ENCODE measurements at places on chromosomes 16 and 17.

DNA sequence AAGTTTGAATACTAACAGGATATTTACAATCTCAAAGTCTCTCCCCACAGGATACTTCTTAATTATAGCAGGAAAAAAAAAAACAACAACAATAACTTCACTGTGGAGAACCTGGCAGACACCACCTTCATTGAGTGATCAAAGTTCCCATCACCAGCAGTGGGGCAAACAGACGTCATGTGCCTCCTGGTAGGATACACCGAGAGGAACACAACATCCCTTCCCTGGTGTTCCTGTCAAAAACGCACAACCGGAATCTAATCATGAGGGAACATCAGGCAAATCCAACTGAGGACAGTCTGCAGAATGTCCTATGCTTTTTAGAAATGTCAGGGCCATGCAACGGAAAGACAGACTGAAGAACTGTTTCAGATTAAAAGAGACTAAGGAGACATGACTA lies 80.0 kb downstream of the ZFHX3 start:
- no peak for DNase-seq

- no peak for DNase-seq
Observed at GRCh38 chr16:57379579-57379978, 7.3 kb downstream of the CX3CL1 start.

DNA sequence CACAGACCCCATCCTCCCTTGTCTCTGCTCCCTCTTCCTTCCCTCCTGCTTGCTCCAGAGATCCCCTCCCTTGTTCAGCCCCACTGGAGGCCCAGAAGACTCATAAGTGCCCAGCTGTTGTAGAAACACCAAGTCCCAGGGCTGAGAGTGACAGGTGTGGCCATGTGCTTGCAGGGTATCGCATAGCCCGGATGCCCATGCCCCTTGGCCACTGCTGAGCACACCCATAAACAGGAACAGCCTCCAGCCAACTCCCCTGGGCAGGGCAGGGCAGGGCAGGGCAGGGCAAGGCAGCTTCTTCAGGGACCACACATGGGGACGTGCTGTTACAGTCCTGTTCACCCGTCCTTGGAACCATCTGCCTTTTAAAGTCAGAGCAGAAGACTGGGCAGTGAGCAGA lies 2.0 kb downstream of the CACNG1 start:
- DNase-seq, result no peak

GRCh38 chr17:2395258-2396181 lies 5.3 kb downstream of the MNT start:
- no peak for DNase-seq

- no peak for DNase-seq
Observed at GRCh38 chr16:72715267-72715666, 332.7 kb downstream of the ZFHX3 start.

- DNase-seq, result no peak
Observed at GRCh38 chr16:81639931-81640680, 139.0 kb upstream of the PLCG2 start.

DNA sequence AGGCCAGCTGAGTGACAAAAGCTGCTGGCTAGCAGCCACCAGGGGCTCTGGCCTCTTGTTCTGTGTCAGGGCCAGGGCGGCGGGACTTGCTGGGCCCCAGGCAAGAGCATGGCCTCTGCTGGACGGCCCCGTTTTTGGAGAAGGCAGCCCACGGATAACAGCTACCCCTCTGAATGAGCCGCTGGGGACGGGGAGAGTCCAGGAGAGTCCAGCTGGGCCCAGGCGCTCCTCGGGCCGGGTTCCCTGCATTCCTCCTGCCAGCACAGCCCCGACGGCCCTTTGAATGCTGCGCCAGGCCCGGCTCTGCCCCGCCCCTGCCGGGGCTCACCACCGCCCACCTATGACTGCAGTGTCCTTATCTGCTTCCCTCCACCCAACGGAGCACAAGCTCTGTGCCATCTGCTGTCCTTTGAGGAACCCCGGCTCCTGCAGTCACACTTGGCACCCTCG lies 33.4 kb downstream of the SLC7A5 start:
- DNase-seq, result no peak

DNA sequence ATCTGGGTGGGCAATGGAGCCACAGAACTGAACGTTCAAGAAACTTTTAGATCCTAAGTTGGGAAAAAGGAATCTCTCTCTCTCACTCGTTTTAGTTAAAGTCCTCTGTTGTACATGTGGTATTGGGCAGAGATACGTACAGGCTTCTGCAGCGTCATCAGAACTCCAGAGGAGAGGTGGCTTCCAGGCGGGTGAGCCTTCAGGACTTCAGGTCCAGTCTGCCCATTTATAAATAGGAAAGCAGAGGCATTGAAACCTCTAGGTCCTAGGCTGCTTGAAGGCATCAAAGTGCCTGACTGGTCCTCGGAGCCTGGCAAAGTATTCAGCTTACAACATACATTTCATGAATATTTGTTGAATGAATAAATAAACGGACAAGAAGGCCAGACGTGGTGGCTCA lies 8.1 kb upstream of the TNFRSF13B start:
- no peak for DNase-seq

- no peak for DNase-seq
Observed at GRCh38 chr17:75773808-75774470, 8.9 kb upstream of the GALK1 start.

- no peak for DNase-seq
Observed at GRCh38 chr17:82941021-82942001, 101.5 kb upstream of the ZNF750 start.

DNA sequence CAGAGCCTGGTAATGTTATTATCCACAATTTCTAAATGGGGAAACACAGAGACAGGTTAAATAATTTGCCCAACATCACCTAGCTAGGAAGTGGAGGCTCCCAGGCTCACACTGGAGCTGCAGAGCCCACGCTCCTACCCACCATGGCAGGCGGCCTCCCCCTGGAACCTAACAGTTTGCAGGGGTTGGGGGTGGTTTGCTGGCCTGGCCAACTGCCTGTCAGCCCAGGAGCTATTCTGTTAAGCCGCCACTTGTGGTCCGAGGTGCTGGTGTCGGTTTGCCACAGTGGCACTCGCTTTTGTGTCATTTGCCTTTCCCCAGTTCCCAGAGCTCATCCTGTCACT lies 3.6 kb downstream of the PRCD start:
- no peak for DNase-seq

DNA sequence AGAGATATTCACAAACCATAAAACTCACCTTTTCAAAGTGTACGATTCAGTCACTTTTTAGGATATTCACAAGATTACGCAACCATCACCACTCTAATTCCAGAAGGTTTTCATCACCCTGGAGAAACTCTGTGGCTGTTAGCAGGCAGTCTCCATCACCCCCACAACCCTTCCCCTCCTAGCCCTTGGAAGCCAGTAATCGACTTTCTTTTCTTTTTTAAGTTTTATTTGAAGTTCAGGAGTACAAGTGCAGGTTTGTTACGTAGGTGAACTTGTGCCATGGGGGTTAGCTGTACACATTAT lies 363.5 kb downstream of the CPPED1 start:
- DNase-seq, result no peak

DNA sequence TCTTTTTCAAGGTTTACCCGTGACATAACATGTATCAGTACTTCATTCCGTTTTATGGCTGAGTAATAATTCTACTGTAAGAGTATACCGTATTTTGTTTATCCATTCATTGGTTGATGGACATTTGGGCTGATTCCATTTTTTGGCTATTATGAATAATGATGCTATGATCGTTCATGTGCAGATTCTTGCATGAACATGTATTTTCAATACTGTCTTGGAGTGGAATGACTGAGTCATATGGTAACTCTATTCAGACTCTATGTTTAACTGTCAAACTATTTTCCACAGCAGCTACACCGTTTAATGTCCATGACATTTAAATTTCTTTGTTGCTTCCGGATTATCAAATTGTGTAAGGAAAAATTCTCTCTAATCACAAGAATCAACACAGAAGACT lies 17.9 kb downstream of the BFAR start:
- no peak for DNase-seq

GRCh38 chr17:28807925-28808634 lies 34.5 kb downstream of the FAM222B start:
- DNase-seq, result no peak

DNA sequence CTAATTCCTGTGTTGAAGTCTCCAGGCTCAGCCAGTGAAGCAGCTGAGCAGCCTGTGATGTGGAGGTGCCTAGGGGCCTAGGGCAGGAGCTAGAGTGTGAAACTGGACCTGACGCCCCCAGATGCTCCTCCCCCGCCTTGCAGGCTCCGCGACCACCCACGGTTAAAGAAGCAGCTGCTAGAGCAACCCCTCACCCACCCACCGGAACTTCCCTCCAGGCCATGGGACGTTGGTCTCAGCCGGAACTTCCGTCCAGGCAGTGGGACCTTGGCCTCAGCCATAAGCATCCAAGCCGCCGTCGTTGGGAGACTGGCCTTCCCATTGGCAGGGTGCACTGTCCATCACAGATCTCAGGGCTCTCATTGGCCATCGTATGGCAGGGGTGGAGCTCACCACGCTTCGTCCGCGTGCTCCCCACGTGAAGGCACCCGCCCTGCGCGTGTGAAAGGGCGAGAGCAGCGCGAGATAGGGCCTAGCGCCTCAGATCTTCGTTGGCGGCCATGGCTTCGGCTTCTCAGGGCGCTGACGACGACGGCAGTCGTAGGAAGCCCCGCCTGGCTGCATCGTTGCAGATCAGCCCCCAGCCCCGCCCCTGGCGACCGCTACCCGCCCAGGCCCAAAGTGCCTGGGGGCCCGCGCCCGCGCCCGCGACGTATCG lies at the start of gene ADAD2:
ADAD2 (plus strand) TSS at position 427 of the 658 bp plus-strand sequence; CDS start at position 501, 74 bp downstream.
- DNase-seq, result no peak

- no peak for DNase-seq
Observed at GRCh38 chr16:17432901-17433576, 37.7 kb downstream of the XYLT1 start.

GRCh38 chr17:60390925-60391470 lies 935 bp downstream of the USP32 start:
- no peak for DNase-seq

- DNase-seq, result no peak
Observed at GRCh38 chr17:41718287-41718645, 6.1 kb downstream of the GAST start.

- DNase-seq, result no peak
Observed at GRCh38 chr17:50453901-50454300, 14.8 kb downstream of the CHAD start.

DNA sequence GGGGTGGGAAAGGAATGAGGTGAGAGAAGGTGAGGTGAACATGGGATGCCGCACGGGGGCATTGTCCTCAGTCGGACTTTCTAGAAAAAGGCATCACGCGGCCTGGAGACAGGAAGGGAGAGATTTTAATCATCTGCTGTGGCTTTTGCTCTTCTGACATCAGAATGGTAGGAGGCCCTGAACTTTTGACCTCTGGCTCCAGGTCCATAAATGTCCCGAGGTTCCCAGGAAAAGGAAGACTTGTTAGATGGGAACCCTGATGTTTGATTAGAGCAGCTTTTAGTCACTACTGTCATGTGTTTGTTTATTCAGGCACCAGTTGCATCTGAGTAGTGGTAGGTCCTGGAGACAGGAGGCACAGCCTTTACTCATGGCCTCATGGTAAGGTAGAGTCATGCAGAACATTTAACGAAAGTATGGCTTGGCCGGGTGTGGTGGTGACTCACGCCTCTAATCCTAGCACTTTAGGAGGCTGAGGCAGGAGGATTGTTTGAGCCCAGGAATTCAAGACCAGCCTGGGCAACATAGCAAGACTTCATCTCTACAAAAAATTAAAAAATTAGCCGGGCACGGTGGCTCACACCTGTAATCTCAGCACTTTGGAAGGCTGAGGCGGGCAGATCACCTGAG lies 203.1 kb downstream of the MSI2 start:
- peak; percentile 39 for DNase-seq

GRCh38 chr16:56013962-56014552 lies 138.9 kb upstream of the CES5A start:
- DNase-seq, result peak; percentile 7

- no peak for DNase-seq
Observed at GRCh38 chr16:63578791-63579190, 1542.6 kb upstream of the CDH8 start.

DNA sequence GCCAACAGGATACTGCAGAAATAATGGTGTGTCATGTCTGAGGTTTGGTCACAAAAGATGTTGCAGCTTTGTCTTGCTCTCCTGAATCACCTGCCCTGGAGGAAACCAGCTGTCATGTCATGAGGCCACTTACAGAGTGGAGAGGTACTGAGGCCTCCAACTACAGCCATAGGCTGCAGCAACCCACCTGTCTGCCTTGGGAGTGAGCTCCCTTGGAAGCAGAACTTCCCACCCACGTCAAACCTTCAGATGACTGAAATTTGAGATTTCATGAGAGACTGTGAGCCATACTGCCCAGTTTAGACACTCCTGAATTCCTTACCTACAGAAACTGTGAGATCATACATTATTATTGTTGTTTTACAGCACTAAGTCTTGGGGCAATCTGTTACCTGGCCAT lies 475.9 kb downstream of the HS3ST3B1 start:
- no peak for DNase-seq

DNA sequence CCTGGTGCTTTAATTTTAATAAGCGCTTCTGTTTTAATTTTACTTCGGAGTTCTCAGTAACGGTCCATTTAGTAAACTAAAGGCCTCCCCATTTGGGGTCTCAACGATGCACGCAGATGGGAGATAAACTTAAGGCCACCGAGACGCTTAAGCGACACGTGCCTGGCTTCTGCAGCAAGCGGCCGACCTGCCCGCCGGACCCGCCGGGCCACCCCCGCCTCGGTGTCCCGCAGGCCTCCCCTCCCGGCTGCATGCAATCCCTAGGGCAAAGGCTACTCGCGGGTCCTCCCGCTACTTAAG lies 592 bp downstream of the GCSH start:
- DNase-seq, result peak; percentile 6

DNA sequence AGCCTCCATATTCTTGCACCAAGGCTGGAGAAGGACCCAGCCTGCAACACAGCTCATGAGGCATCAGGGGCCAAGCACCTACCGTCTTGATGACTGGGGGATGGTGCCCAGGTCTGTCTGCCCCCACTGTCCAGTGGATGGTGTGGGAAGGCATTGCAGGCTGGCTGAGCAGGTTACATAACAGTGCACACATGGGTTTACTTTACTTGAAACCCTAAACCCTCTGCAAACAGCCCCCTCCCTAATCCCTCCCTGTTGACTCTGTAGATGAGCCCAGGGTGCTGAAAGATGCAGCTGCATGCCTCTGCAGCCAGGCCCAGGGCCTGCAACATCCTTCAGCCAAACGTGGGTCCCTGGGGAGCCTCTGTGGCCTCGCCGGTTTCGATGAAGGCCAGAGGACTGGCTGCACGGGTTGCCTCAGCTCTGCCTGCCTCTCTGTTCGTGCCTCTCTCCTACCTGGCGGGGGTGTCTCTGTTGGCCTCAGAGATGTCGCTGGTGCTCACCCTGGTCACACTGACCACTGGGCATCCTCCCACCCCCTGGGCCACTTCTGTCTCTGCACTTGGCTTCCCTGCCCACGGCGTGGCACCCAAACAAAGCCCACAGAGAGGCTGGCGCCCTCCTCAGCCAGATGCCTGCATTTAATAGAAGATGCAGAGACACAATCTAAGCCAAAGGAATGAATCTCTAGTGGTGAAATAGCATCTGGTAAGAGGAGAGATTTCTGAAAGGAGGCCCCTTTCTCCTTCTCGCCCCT lies 95.1 kb downstream of the METRNL start:
- DNase-seq, result no peak

DNA sequence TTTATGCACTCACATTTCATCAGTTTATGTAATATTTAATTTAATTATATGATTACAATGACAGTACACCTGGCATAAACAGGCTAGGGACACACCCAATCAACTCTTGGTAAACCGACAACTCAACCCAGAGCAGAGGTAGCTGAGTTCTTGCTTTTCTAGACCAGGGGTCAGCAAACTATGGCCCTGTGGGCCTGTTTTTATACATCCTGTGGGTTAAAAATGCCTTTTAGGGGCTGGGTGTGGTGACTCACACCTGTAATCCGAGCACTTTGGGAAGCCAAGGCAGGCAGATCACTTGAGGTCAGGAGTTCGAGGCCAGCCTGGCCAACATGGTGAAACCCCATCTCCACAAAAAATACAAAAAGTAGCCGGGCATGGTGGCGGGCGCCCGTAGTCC lies 99.2 kb upstream of the TMEM97 start:
- no peak for DNase-seq
